ENCODE measurements at places on chromosomes 4 and X. TPM values are rescaled to one million over a fixed set of nuclear protein-coding genes. Genes with fewer than 3 reads are reported as not detected.

The GAGE12H gene
- total RNA-seq, result not detected

The ATP7A gene
- total RNA-seq, result 22.5 TPM

The GNRHR gene
- not detected for total RNA-seq

The TCP11X2 gene
- not detected for total RNA-seq

The EGF gene
- total RNA-seq, result 1.0 TPM

The LRIT3 gene
- total RNA-seq, result 0.15 TPM

The ODAPH gene
- not detected for total RNA-seq

The TEX13C gene
- total RNA-seq, result not detected

The TBC1D1 gene
- total RNA-seq, result 93.2 TPM

The CXCL3 gene
- 10.6 TPM for total RNA-seq

The MAGEE1 gene
- total RNA-seq, result 1.9 TPM

The P2RY8 gene
- not detected for total RNA-seq

The TRIML2 gene
- not detected for total RNA-seq

The PTPN13 gene
- 68.5 TPM for total RNA-seq

The UGT2A3 gene
- not detected for total RNA-seq

The DCAF12L2 gene
- 0.15 TPM for total RNA-seq

The AWAT2 gene
- total RNA-seq, result not detected

The NR3C2 gene
- 4.8 TPM for total RNA-seq

The OR13H1 gene
- total RNA-seq, result not detected

The ASB12 gene
- total RNA-seq, result under 0.01 TPM

The HPSE gene
- 1.6 TPM for total RNA-seq

The SSX4B gene
- not detected for total RNA-seq

The CXCL8 gene
- total RNA-seq, result 0.58 TPM

The BTC gene
- 1.2 TPM for total RNA-seq

The USP17L5 gene
- total RNA-seq, result not detected

The PARM1 gene
- total RNA-seq, result not detected

The GLRA3 gene
- not detected for total RNA-seq

The CLIC2 gene
- 29.8 TPM for total RNA-seq

The PHKA2 gene
- total RNA-seq, result 14.1 TPM

The GTPBP6 gene
- total RNA-seq, result 47.0 TPM

The IL21 gene
- not detected for total RNA-seq

The FGD1 gene
- 9.3 TPM for total RNA-seq

The TCP11X1 gene
- not detected for total RNA-seq

The XAGE2 gene
- total RNA-seq, result not detected

The SMAD1 gene
- 47.6 TPM for total RNA-seq
